Astrocyte of the hippocampus (primary cell): ENCODE measurements at places on chromosomes 6 and 20.

GRCh38 chr6:14498748-14499147 lies 381.2 kb downstream of the CD83 start:
- no peak for DNase-seq

DNA sequence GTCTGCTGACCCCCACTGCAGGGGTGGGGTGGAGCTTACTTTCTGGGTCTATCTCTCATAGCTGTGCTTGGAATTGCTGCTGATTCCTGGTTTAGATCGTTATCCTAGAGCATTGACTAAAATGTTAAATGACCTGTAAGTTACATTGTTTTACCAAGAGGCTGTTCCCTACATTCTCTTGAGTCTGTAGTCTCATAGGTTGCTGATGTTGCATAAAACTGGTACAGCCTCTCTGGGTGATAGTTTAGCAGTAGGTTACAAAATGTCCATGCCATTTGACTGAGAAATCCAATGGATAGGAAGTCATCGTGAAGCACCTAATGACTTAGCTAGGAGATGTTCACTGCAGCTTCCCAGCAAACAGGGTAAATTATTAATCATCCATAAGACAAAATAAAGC lies 62.4 kb downstream of the TPD52L1 start:
- DNase-seq = no peak

DNA sequence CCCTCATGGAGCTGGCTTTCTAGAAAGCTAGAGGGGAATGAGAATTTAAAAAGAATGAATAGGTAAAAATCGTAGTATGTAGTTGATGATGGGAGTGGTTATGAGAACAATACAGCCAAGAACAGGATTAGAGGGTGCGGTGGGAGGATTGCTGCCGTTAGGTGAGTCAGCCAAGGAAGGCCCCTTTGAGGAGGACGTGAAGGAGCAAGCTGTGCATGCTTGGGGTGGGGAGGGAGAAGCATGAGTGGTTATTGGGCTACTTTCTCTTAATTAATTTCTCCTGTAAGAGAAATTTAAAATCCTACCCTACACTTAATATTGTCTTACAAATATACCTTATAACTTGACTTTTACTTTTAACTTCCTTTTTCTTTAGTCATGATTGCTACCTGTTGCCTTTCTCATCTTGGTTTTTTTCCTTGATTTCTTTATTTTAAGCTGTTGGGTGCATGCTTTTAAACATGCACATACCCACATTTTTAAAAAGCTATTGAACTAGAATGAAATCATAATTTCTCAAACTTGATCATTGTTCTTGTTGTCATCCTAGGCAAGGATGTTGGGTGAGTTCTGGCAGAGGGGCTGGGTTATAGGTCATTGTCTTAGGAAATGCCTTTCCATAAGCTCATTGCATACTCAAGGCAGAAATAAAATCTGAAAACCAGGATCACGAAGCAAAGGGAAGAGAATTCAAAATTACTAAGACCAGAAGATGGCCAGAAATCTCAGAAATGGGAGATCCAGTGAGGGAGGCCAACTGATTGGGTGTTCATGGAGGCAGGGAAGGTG lies 114.5 kb downstream of the TCP11 start:
- DNase-seq = peak; percentile 46

DNA sequence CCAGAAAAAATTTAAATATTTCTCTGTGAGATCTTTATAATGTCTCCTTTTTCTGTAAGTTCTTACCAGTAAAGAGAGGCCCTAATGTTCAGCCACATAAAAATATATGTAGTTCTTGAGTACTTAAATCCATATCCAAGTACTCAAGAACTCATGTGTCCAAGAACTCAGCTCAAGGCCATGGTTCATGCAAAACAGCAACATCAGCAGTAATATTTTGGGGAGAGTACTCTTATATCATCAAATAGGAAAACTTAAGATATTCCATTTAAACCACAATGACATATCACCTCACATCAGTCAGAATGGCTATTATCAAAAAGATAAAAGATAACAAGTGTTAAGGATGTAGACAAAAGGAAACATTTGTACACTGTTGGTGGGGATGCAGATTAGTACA lies 3.4 kb upstream of the HLA-DQB1 start:
- no peak for DNase-seq

GRCh38 chr20:38970302-38970701 lies 8.2 kb downstream of the DHX35 start:
- DNase-seq = peak; percentile 38

DNA sequence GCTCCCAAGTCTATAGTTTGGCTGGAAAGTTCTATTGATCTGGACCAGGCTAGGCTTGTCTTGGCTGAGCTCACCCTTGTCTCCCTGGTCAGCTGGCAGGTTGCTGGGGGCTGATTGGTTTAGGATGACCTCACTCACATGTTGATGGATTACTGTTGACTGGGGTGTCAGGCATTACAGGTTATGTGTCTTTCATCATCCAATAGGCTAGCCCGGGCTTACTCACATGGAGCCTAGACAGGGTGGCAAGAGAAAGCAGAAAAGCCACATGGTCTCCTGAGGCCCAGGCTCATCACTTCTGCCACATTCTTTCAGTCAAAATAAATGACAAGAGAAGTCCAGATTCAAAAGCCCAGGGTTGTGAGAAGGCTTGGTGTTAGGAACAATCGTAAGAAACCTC lies 103.5 kb downstream of the BFSP1 start:
- DNase-seq = no peak

GRCh38 chr6:3137057-3137777 lies 18.7 kb downstream of the BPHL start:
- no peak for DNase-seq

DNA sequence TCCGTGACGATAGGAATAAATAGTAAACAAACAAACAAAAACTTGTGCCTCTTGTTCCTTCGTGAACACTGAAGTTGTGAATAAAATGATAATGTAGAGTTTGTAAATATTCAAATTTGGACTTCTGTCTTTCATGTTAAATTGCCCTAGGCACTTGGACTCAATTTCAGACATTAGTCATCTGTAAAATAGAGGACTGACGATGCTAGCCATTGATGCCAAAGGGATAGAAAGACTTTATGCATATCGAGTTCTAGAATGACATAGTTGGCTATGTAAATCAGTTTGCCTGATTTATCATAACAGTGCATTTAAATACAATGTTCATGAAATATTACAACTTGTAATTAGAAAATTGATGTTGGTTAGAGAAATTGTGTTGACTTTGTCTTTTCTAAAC lies 45.9 kb upstream of the FLRT3 start:
- DNase-seq = no peak

- DNase-seq = peak; percentile 15
Observed at GRCh38 chr6:55456016-55456415, 123.0 kb downstream of the HMGCLL1 start.

- no peak for DNase-seq
Observed at GRCh38 chr6:134636186-134636799, 313.6 kb downstream of the ALDH8A1 start.

GRCh38 chr6:68046302-68046701 lies 588.8 kb upstream of the ADGRB3 start:
- no peak for DNase-seq

DNA sequence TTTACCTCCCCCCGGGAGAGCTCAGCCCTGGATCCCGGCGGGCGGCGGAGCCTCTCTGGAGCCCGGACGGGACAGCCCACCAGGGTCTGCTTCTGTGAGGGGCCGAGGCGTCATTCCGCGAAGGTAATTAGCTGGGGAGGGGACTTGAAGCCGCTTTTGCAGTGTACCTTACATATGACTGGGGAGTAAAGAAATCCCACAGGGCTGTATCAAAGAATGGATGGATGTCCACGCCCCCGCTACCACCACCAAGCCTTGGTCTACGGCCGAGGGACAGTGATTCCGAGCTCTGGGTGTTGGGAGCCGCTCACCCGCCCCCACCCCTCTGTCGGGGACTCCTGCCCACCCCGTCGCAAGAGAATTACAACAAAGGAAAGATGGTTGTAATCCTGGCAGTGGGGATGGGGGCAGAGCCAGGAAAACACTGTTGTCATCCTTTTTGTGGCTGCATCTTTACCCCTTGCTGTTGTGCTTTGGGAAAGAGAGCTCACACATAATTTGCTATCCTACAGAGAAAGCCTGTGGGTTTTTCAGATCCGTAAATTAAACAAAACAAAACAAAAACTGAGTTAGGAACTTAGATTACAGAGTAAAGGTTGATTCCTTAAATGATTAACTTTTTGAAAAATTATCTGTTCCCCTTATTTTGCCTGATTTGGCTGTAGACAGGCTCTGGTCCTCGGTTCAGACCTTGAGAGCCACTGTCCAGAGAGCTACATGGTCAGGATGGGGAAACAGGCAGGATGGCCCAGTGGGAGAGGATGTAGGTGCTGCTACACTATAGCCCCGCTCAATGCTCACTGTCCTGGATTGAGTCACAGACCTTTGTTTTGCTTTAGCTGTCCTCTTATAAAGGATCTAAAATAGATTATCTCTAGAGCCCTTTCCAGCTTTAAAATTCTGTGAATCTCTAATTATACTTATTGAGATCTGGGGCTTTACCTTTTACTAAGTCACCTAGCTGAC lies 997 bp upstream of the FBXO30 start:
- peak; percentile 66 for DNase-seq

- peak; percentile 88 for DNase-seq
Observed at GRCh38 chr6:162058281-162058875, 669.2 kb downstream of the PRKN start.

- DNase-seq = no peak
Observed at GRCh38 chr6:25442898-25443297, 163.7 kb downstream of the CARMIL1 start.

- no peak for DNase-seq
Observed at GRCh38 chr20:25054096-25054820, 3.7 kb downstream of the ACSS1 start.

- no peak for DNase-seq
Observed at GRCh38 chr6:70680396-70680795, 12.7 kb downstream of the SMAP1 start.

DNA sequence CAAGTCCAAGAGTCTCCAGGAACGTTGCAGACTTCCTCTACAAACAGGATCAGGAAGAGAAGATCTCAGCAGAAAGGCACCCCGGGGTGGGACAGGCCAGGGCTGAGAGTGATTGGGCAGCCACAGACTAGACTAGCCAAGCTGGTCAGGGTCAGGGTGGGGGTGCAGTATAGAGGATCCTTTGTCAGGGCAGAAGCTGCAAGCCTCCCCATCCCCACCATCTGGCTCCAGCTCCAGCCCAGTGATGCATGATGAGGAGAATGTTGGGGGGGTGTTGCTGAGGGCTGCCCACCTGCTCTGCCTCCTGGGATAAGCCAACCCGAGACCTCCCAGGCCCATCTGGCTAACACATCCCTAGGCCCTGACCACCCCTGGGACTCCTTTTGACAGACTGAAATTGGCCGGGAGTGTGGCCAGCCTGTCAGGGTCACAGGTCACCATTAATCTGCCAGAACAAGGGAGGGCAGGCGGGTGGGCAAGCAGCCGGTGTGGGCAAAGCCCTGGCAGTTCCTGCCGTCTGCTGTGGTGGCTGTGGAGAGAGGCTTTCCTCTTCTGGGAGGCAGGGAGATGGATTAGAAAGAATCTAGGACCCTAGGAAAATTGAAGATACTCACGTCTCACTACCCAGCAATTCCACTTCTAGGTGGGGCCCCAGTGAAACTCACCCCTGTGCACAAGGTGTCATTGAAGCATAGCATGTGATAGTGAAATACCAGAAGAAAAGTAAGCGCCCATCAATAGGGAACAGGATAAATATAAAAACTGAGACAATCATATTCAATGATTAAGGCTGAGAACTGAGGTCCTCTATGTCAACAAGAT lies 22.1 kb upstream of the SNTA1 start:
- DNase-seq = no peak

DNA sequence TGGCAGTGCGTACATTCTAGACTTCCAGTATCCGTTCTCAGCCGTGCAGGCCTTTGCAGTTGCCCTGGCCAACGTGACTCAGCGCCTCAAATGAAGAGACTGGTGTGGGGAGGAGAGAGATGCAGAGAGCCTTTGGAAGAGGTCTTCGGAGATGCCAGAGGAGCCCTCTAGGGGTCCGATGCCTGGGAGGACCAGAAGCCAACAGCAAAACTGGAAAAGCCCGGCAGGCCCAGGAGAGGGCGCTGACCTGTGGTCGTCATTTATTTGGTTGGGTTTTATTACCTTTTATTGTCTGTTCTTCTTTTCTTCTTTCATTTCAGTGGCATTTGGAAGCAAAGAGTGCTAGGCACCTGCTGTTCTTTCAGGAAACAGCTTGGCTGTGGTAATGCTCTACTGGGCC lies 53.3 kb upstream of the TMEM181 start:
- peak; percentile 23 for DNase-seq

- DNase-seq = peak; percentile 11
Observed at GRCh38 chr6:99501762-99502161, 13.5 kb downstream of the USP45 start.

DNA sequence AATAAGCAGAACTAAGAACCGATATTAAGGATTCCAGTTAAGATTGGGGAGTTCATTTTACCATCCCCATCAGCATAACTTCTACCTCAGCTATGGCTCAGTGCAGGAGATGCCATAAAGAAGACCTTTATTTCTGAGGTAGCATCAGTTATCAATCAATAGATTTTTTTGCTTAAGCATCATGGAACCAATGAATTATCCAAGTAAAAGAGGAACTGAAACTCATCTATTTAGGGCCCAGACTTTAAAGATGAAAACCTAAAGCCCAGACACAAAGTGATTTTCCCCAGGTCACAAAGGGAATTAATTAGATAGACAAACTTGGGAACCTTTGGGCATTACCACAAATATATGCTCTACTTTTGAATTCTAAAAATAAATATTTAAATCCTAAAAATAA lies 59.2 kb upstream of the TINAG start:
- no peak for DNase-seq

DNA sequence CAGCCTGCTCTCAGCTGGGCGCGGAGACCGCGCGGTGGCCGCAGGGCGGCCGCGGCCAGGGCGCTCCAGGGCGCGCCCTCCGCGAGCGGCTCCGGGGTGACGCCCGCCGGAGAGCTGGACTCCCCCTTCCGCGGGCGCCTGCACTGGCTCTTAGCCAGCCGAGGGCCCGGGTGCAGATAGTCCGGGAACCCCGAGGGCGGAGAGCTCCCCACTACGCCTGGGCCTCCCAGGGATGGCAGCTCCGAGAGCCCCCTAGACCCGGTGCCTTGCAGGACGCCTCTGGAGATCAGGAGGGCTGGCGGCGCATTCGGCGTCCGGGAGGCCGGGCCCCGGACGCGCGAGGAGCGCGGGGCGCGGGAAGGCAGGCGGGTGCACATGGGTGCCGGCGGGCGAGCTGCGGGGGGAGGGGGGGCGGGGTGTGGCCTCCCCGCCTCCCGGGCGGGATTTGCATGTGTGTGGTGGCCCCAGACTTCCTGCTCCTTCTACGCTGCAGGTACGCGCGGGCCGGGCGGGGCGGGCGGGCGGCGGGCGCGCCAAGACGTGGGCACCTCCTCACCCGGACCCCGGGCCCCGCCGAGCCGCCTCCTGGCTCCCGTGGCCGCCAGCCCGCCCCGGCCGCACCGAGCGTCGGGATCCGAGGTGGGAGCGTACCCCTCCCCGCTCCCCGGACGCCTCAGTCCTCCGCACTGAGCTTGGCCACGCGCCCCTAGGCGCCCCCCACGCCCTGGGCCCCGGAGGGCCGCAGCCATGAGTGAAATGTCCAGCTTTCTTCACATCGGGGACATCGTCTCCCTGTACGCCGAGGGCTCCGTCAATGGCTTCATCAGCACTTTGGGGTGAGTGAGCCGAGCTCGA lies at the start of gene ITPR3:
Gene ITPR3 (plus strand): TSS at position 467 of the 855 bp plus-strand sequence. CDS start 281 bp downstream, at position 748.
- DNase-seq = peak; percentile 61

- DNase-seq = no peak
Observed at GRCh38 chr6:167786853-167787675, 39.6 kb upstream of the AFDN start.
